ENCODE measurements at places on chromosomes 4 and X.

GRCh38 chrX:135484641-135485289 lies 35.7 kb upstream of the INTS6L start:
- peak; percentile 42 for DNase-seq

DNA sequence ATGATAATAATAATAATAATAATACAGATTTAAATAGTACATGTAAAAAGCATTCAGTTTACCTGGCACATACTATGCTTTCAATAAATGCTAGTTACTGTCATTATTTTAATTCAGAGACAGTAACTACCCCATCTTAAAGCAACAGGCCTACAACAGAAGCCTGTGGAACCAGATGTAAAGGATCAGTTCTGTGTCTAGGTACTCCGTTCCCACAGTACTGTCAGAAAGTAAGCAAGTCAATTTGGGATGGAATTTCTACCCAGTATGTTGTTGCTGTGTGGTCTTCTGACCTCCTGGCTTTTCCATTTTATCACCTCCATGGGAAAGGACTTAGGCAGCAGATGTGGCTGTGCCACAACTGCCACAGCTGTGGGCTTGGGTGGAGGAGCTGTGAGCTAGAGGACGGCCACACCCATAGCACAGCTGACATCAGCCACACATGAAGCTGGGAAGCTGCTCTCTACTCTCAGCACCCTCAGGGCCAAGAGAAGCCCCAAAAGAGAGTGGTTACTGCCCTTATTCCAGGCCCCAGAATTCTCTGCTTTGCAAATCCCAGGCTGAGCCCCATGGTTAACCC lies 102.8 kb downstream of the CBR4 start:
- DNase-seq = peak; percentile 48

DNA sequence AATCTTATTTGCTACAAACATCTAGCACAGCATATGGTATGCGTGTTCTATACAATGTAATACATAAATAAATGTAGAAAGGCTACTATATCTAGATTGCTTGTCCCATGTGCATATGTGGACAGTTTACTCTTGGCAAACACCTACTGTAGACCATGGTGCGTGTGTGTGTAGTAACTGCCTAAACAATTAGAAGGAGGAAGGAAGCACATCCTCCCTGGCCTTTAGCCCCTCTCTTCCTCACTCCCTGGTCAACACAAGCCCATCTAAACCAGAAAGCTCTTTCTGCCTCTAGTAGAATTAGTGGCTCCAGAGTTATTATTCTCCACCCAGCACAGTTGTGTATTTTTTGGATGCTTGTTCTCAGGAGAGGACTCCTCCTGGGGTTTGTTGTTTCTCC lies 73.9 kb downstream of the KDR start:
- DNase-seq = no peak

DNA sequence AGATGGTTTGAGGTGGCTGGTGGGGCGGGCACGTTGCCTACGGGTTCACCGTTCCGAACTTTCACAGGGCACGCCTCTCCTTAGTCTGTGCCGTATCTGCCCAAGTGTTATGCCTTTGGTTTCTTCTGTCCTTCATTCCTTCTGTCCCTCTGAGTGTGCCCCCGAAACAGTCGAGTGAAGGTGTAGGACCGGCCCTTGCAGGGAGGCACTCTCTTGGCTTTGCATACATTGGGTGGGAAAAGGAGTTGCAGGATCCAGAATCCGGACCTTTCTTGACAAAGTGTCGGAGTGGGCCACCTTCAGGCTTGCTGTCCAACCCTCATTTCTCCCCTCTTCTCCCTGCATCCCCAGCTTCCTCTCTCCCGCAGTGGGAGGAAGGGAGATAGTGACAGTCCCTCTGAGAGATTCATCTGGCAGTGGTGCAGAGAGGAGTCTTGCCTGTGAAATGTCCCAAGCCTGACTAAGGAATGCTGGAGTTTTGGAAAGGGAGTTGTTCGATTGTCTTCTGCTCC lies 569 bp downstream of the ARFIP1 start:
- no peak for DNase-seq

DNA sequence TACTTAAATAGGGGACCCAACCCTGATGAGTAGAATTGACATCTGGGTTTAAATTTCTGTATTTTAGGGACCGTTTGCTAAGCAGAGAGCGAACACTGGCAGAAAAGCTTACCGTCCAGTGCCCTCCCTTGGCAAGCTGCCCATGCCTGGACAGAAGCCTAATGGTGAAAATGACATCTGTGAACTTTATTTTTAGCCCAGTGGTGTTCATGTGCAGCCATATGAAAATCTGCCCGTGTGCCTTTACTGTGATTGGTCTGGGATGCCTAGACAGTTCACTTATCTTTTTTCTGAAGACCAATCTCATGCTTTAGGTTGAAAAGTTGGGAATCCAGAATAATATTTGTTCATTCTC lies 1.1 kb downstream of the STBD1 start:
- no peak for DNase-seq

GRCh38 chrX:57772637-57773036 lies 92.6 kb upstream of the NLRP2B start:
- no peak for DNase-seq

DNA sequence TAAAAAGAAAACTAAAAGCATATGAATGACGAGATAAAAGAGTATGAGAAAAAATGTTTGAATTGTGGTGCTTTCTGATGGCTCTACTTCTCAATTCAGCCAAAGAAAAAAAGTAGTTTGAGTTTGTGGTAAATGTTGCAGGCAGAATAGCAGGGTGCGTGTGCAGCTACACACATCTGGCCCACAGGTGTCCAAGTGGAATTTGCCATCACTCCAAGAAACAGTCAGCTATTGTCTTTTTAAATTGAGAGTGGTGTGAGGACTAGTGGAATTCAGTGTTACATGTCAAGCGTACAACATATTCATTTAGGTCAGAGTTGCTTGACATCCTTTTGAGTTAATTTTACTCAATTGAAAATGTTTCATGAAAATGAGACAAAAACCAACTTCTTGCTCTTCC lies 424.8 kb upstream of the MAD2L1 start:
- no peak for DNase-seq

DNA sequence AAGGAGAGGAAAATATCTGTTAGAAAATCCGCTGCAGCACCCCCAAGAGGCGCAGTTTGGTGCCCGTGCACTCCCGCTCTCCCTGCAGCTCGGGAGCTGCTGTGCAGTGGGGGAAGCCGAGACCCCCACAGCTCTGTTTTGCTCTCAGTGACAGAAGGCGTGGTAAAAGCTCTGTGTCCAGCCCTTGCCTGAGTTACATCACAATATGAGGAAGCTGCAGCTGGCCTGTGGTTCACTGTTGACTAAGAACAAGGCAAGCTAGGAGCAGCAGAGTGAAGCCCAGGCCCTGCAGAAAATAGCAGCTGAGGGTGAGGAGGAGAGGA lies 88.5 kb upstream of the ADRA2C start:
- no peak for DNase-seq

DNA sequence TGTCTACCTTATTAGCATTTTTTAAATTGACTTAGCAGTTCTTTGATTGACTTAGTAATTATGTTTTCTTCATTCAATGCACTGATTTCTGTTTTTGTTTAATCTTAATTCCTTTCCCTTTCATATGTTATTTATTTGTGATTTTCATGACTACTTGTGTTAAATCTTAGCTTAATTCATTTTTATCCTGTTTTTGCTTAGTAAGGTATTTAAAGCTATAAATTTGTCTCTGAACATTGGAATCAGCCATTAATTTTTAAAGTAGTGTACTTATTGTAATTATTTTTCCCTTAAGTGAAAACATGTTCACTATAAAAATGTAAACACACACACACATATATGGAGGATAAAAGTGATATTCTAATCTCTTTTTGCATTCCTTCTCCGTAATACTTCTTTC lies 109.1 kb upstream of the DIPK2B start:
- DNase-seq = no peak

DNA sequence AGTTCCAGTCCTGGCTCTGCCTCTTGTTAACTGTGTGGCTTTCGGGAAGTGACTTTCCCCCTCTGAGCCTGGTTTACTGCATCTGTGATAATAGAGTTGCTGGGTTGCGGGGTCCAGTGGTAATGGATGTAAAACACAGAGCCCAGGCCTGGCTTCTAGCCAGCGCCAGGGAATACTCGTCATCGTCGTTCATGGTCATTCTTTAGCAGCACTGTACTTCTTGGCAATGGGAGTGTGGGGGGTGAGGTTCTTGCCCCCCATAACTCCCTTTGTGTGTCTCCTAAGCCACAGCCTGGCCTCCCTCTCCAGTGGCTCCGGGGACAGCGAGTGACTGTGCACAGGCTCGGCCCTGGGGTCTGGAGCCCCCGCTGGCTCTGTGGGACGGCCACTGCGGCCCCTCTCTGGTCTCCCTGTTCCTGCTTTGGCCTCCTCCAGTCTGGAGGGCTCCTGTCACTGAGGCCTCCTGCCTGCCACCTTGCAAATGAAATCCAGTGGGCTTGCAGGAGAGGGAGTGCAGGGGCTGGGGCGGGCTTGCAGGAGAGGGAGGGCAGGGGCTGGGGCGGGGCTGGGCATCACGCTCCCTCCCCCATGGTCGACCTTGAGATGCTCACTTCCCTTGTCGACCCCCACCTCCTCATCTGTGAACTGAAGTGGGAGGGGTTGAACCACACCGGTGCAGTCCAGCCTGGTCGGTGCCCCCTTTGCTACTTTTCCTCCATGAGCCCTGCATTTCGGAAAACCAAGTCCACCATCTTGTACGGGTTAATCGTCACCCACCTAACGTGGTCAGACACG lies 13.2 kb downstream of the PSAPL1 start:
- no peak for DNase-seq

DNA sequence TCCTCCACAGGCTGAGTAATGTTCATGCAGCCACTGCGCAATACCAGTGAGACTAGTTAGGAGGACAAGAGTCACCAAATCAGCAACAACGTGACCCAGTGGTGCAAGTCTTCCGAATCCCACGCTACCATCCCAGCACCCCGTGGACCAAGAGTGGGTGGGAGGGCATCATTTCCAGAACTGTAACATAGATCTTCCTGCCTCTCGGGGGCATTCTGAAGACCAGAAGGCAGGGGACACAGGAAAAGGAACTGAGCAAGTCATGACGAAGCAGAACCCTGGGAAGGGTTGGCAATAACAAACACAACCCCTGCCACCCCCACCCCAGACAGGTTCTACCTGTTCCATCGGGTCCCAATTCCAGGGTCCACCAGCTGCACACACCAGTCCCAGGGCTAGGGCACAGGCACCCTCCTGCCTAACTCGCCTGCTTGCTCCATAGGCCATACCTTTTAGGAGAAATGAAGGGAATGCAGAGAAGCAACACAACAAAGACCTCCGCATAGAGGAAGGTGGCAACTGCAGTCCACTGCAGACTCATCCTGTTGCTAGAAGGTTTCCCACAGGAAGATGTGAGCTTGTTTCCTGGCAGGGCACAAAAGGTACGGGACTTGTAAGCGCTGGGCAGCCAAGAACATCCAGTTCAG lies 1.4 kb downstream of the BCAP31 start:
- no peak for DNase-seq

GRCh38 chr4:657338-657833 lies 16.7 kb downstream of the ATP5ME start:
- DNase-seq = no peak

DNA sequence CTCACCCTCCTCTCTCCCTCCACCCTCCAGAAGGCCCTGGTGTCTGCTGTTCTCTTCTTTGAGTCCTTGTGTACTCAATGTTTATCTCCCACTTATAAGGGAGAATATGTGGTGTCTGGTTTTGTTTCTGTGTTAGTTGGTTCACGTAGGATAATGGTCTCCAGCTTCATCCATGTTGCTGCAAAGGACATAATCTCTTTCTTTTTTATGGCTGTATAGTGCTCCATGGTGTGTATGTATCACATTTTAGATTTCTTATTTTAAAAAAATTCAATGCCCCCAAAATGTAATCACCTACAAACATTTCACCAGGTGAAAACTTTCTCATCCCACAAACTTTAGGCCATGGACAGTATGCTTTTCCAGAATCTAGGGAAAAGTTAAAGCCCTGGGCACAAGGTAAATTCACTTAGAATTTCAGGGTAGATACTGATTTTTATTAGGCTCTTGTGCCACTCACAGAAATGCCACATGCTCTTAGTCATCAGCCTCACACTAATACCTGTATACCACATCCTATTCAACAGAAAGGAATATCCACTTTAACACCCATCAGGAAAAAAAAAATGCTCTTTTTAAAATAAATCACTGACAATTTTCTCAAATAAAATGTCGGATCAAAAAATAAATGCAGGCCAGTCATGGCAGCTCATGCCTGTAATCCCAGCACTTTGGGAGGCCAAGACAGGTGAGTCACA lies 104.8 kb upstream of the ENPP6 start:
- no peak for DNase-seq

DNA sequence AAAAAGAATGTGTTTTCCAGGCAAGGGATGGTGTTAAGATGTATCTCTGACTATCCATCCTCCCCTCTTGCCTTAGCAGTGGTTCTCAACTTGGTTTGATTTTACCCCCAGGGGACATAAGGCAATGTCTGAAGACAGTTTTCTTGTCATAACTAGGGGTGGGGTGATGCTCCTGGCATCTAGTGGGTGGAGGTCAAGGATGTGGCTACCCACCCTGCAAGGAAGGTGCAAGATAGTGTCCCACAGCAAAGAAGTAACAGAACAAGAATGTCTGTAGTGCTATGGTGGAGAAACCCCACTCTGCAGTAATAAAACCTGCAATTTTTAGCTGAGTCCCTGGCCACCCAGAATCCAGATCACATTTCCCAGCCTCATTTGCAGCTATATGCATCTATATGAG lies 81.2 kb upstream of the TBL1X start:
- DNase-seq = no peak

- no peak for DNase-seq
These were observed 140.9 kb upstream of the ANXA3 start for GRCh38 chr4:78410676-78411075.

- no peak for DNase-seq
These were observed 110.8 kb upstream of the FAM9B start for GRCh38 chrX:9144701-9145241.
